ENCODE measurements at places on chromosomes 13 and 19.

DNA sequence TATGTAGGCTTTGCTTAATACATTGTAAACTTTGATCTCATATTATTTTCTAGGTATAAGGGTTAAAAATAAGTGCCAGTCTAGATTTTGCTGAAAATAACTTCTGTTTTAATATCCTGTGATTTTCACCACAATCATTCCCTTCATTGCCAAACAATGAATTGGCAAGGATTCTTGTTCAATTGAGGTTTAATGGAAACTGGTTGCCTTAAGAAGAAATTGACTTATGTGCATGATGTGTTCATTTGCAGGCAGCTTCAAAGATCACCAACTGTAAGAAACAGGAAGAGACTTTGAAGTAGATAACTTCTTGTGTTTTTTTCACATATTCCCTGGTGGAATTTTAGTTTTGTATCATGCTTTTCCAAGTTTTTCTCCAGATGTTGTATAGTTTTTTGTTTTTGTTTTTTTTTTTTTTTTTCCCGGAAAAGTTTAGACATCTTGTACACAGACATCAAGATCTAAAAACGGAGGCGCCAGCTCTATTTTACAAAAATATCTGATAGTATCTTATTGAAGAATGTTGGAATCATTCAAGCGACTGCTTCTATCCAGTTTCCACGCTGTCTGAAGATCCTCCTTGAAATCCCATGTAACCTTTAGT lies 108.3 kb downstream of the POSTN start:
- no peak for DNase-seq

DNA sequence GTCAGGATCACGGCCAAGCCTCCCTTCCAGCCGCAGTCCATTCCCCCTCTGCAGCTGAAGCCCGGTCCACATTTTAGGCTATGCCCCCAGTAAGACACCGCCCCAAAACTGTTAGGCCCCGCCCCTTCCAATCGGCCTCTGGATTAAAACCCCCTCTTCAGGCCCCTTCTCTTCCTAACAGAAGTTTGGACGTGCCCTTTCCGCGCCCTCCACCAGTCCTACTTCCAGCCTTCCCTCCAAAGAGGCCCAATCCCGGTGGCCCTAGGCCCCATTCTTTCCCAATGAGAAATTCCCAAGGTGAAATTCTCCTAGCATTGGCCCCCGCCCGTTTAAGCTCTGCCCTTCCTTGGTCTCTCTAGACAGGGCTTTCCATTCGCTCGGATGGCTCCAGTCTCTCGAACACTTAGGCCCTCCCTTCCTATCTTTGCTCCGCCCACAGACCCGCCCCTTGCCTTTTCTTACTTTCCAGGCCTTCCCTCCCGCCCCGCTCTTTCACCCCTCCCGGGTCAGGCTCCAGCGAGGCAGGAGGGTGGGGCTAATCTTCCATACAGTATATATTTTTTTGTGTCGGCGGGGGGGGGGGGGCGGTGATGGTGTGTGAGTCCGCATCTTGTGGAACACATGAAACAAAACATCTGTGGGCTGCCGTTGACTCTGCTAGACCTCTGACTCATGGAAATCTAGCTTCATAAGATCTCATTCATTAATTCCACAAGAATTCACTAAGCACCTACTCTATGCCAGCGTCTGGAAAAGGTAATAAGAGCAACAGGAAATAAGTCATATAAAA lies 13.6 kb downstream of the LTBP4 start:
- peak; percentile 90 for DNase-seq

GRCh38 chr19:1168572-1169410 lies 5.3 kb downstream of the SBNO2 start:
- DNase-seq, result no peak

GRCh38 chr13:94607056-94607455 lies 5.4 kb downstream of the GPR180 start:
- no peak for DNase-seq

- no peak for DNase-seq
Measured at GRCh38 chr13:108618233-108618632, 11.2 kb upstream of the MYO16 start.

DNA sequence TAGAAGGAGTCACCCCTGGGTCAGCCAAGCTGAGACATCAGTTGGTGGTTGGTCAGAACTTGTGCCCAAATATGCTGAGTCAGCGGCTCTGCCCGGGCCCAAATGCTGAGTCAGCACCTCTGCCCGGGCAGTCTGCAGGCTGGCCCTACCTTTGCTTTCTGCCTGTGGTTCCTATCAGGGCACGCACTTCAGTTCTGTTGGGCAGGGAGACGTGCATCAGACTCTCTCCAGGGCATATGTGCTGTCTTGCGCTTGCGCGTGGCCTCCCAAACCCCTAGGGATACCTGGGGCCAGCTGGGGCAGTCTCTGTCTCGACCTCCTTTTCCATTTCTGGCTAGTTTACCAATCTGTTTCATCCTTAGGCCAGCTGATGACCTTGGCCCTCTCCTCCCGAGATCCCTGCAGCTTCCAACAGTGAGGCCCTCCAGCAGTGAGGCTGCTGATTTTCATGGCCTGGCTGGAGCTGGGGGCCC lies 24.4 kb upstream of the LDLR start:
- no peak for DNase-seq

DNA sequence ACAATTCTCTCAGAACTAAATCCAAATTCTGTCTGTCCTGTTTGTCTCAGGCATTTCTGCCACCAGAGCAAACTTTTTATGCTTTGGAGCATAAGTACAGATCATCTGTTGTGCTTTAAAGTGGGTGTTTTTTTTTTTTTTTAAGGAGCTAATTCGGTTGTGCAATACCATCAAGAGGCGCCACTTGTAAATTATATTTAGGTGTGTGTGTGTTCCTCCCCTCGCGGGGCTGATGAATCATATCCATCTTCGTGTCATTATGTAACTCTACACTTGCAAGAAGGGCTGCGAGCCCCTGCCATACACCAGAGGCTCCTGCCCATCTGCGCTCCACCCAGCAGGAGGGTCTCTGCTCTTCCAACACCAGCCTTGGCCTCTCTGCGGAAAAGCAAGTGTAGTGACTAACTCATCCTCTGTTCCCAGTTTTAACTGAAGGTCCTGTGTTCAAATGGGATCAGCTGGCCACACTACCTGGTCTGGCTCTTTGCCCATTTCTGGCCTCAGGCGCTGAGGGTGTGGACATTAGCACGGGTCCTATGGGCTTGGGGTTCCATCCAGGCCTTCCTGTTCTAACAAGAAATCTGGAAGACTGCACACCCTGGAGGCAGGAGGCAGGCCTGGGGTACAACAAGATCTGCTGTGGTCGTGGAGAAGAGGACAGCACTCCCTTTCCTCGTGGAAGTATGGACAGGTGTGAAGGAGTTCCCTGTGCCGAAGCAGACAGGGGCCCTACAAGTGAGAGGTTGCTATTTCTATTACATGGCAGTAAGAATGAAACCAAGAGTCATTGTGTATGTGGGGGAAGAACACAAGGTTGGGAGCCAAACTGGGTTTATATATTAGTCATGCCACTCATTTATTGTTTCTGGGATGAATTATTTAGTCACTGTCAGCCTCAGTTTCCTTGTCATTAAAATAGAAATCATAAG lies 96.1 kb upstream of the MBNL2 start:
- DNase-seq, result no peak

DNA sequence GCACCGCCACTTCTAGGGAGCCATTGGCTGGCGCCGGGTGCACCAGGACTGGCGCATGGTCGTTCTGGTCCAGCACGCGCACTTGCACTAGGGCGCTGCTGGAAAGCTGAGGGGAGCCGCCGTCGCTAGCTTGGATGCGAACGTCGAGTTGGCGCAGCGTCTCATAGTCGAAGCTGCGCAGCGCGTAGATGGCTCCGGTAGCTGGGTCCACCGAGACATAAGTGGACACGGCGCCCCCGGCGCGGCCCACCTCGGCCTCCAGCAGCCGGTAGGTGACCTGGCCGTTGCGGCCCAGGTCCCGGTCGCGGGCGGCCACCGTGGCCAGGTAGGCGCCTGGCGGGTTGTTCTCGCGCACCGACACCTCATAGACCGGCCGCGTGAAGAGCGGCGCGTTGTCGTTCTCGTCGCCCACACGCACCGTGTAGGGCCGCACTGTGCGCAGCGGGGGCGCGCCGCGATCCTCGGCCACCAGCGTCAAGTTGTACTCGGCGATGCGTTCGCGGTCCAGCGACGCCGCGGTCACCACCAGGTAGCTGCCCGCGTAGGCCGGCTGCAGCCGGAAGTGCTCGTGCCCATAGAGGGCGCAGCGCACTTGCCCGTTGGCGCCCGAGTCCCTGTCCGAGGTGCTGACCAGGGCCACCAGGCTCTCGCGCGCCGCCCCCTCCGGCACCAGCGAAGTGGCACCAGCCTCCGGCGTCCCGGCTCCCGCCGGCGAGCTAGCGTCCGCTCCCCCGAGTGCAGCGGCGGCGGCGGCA lies 1.7 kb downstream of the PCDH8 start:
- DNase-seq, result no peak

GRCh38 chr19:377801-378581 lies 31.0 kb downstream of the C2CD4C start:
- DNase-seq, result no peak

- no peak for DNase-seq
Measured at GRCh38 chr13:39955560-39955959, 300.1 kb downstream of the COG6 start.

Data from HS-27A (cell line).